M059J (cell line): ENCODE measurements at places on chromosomes 1 and 21.

- DNase-seq = no peak
Observed at GRCh38 chr21:29300807-29301138, 2.1 kb downstream of the BACH1 start.

GRCh38 chr1:97797403-97798183 lies 123.2 kb downstream of the DPYD start:
- peak; percentile 5 for DNase-seq

- no peak for DNase-seq
Observed at GRCh38 chr1:119366424-119366823, 2.2 kb upstream of the HAO2 start.

- no peak for DNase-seq
Observed at GRCh38 chr1:243236604-243237252, 18.4 kb downstream of the CEP170 start.

DNA sequence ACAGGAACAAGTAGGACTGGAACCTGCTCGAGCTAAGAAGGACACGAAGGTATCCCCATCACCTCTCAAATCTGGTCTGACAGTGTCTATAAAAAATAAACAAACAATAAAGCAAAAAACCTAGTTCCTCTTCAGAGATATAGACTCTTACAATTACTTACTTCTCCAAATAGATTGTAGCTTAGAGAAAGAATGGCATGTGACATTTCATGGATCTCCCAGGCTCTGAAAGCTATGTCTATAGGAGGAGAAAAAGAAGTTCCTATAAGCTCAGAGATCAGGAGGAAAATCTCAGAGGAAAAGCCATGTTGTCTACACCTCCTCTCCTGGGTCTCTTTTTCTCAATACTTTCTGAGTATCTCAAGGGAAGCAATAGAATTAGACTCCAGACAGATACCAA lies 12.3 kb upstream of the OR10J5 start:
- no peak for DNase-seq
